ENCODE measurements at places on chromosomes 6 and 20. TPM values are rescaled to one million over a fixed set of nuclear protein-coding genes. Genes with fewer than 3 reads are reported as not detected.

Gene ADGRF4
- polyA plus RNA-seq: 2.0 TPM

- DNase-seq: no peak
Observed at GRCh38 chr6:130161683-130162404, 60.9 kb downstream of the SAMD3 start.

DNA sequence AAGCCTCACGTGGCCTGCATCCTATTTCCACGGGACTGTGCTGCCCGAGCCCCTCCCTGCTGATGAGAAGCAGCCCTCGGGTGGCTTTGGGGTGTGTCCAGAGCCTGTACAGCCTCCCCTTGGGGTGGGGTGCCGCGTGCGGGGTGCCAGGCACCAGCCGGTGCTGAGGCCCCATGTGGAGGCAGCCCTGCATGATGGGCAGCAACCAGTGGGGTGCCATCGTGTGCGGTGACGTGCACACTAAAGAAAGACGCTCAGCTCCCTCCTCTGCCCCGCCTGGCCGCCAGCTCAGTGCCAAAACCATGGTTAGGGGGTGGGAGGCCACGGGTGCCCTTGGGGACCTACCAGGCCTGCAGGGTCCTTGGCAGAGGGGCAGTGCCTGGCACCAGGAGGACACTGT, 26.2 kb downstream of the NTSR1 start:
- no peak for DNase-seq

- no peak for DNase-seq
Observed at GRCh38 chr20:12699374-12700228, 309.2 kb upstream of the SPTLC3 start.

DNA sequence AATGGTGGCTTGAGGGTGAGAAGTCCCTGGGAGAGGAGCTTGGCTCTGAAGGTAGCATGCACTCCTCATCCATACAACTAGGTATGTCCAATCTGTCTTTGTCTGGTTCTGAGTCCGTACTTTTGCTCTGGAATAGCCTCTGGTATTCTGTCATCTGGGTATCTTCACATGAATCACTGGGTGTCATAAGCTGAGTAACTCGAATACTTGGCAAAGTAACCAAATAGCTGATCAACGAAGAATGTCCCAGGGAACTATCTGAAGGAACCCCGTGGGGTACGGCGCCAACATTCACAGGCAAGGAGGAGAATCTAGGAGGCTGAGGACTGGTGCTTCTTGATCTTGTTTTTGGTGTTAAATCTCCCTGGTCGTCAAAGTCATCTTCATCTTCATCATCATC, 184.8 kb downstream of the HIVEP2 start:
- DNase-seq: no peak

GRCh38 chr6:136739501-136739900, 52.8 kb downstream of the MAP3K5 start:
- DNase-seq: no peak

DNA sequence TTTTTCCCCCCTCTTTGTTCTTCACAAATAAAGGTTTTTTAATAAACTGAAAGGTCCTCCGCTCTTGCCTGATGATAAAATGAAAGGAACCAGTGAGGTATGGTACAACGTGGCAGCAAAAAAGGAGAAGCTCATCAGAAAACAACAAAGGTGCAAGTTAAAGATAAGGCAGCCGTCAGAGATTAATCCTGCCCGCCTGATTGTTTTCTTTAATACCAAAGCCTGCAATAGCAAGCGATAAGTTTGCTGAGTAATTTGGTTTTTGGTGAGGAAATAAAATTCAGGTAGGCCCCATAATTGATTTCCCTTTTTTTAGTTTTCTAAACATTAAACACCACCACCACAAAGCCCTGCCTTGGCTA, 177.9 kb downstream of the MBOAT1 start:
- no peak for DNase-seq

Gene PKIG
- 25.4 TPM for polyA plus RNA-seq

- DNase-seq: no peak
Observed at GRCh38 chr20:7722564-7722963, 217.7 kb downstream of the HAO1 start.

Data from foreskin keratinocyte (primary cell).